ENCODE measurements at places on chromosomes 13 and 19.
A peak's percentile ranks its signal among the peaks of the same experiment; 100 is the strongest.

DNA sequence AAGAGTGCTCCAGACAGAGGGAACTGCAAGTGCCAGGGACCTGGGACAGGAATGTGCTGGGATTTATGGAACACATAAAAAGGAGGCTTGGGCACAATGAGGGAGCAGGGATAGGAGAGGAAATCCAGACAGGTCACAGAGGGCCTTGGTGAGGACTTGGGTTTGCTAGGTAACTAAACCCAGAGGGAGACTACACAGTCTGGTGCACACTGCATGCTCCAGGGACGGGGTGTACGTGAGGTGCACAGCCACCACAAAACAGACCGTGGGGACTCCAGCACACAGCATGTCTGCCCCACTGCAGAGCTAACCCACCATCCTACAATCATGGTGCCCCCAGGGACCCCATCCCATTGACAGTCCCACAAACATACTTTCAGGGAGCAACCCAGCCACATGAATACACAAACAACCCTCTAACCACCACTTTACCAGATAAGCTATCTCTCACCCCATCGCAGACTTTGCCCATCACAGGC, 5.5 kb upstream of the ZFP36 start:
- DNase-seq: no peak

GRCh38 chr19:18364826-18365528, 21.0 kb upstream of the GDF15 start:
- peak; percentile 92 for DNase-seq

GRCh38 chr13:28425793-28426192, 69.1 kb downstream of the FLT1 start:
- no peak for DNase-seq

DNA sequence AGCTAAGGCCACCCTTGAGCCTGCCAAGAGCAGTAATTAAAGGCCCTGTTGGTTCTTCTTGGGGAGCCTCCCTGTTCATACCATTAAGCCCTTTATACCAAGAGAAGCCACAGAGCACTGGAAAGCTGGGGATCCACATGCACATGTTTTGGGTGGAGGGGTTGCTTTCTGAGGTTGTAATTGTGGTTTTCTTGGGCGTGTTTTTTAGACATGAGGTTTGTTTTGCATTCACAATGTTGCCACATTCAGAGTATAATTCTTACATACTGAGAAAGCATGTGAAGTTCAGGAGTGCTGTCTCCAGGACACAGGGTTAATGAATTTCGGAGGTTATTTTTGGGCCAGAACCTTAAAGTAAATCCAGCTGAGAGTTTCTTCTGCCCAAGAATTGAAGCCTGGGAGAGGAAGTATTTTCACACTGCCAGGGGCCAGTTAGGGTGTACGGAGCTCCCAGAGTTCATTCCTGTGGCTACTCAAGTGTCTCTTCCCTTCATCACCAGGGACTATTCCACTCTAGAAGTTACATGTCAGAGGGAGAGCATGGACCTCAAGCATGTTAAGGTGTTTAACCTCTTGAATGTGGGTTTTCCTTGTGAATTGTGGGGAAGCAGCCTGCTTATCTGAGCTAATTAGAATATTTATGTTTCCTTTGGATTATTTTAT, 37.0 kb downstream of the ZNF136 start:
- no peak for DNase-seq

- no peak for DNase-seq
These were observed 98.3 kb downstream of the ELF1 start for GRCh38 chr13:40920826-40921225.

DNA sequence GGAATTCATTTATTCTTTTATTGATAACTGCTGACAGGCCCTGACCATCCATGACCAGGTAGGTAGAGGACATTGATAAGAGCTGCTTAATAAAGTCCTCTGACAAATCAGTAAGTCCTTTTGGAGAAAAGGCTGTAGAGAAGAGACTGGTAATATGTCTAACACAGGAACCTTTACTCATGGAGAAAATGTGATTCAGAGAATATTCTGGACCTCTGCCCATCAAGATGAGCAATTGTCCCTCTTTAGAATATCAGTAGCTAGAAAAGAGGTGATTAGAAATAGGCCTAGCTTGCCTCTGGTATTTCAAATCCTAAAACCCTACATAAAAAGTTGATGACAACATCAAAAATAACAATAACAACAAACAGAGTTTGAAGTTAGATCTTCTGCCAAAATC, 642.3 kb downstream of the TBC1D4 start:
- no peak for DNase-seq

- no peak for DNase-seq
These were observed 422.7 kb upstream of the ARGLU1 start for GRCh38 chr13:106990594-106990993.

- peak; percentile 99 for DNase-seq
These were observed 2.6 kb downstream of the RNASEH2B start for GRCh38 chr13:50911937-50912795.

GRCh38 chr13:74026753-74027152, 107.5 kb downstream of the KLF12 start:
- peak; percentile 9 for DNase-seq

- peak; percentile 13 for DNase-seq
These were observed 111.0 kb upstream of the KL start for GRCh38 chr13:32905063-32905863.

GRCh38 chr13:27792393-27793218, at the start of gene GSX1:
Gene GSX1, plus strand, starts transcription at chr13:27792483. Its CDS starts 208 bp downstream, at chr13:27792691.
- peak; percentile 90 for DNase-seq

GRCh38 chr19:17784201-17785008, 10.5 kb upstream of the B3GNT3 start:
- DNase-seq: peak; percentile 90

- peak; percentile 90 for DNase-seq
These were observed at the start of gene F2RL3 for GRCh38 chr19:16888629-16889365. Gene F2RL3, plus strand, starts transcription at chr19:16888999. Its CDS starts 191 bp downstream, at chr19:16889190.

DNA sequence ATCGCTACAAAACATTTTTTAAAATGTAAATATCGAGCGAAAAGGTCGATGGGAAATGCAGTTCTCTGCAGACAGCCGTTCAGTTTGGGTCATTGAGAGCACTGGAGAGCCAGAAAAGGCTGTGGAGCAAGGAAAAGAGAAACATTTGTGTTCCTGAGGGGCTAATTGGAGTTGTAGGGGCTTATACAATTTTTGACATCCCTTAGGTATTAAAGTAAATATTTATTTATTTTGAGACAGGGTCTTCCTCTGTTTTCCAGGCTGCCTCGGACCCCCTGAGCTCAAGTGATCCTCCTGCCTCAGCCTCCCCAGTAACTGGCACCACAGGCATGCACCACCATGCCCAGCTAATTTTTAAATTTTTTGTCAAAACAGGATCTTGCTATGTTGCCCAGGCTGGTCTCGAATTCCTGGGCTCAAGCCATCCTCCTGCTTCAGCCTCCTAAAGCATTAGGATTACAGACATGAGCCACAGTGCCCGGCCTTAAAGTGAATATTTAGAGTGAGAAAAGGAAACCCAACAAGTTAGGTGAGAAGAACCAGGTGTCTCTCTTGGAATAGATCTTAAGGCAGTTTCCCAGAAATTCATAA, 825 bp upstream of the YIF1B start:
- DNase-seq: peak; percentile 67

GRCh38 chr13:113118261-113119021, 4.2 kb upstream of the F10 start:
- no peak for DNase-seq

GRCh38 chr13:32829676-32830335, 186.4 kb upstream of the KL start:
- DNase-seq: no peak

GRCh38 chr19:710767-711166, 2.0 kb downstream of the PALM start:
- DNase-seq: no peak

DNA sequence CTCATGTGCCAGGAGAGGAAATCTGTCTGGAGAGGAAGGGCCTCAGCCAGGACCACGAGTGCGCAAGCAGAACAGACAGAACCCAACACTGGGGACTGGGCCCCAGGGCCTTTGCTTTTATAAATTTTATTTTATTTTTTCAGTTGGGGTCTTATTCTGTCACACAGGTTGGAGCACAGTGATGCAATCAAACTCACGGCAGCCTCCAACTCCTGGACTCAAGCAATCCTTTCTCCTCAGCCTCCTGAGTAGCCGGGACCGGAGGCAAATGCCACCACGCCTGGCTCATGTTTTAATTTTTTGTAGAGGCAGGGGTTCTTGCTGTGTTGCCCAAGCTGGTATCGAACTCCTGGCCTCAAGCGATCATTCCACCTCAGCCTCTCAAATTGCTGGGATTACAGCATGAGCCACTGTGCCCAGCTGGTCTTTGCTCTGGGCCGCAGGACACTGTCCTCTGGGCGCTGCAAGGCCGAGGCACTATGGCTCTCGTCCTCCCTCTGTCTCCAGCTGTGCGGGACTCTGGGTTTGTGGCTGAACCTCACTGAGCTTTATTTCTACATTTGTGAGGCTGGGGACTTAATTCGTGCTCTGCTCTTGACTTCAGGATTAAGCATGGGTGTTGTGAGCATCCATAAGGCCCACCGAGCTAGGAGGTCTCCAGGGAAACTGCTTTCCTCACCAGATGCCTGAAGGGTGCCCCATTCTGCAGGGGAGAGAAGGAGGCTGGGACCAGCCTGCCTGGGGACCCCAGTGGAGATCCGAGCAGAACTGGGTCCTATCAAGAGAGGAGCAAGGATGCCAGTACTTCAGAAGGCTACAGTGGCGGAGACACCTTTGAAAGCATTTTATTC, 144.2 kb upstream of the VSTM2B start:
- DNase-seq: no peak

- no peak for DNase-seq
These were observed at the start of gene GPC6 for GRCh38 chr13:93226623-93227279. Gene GPC6, plus strand, starts transcription at chr13:93226807.

DNA sequence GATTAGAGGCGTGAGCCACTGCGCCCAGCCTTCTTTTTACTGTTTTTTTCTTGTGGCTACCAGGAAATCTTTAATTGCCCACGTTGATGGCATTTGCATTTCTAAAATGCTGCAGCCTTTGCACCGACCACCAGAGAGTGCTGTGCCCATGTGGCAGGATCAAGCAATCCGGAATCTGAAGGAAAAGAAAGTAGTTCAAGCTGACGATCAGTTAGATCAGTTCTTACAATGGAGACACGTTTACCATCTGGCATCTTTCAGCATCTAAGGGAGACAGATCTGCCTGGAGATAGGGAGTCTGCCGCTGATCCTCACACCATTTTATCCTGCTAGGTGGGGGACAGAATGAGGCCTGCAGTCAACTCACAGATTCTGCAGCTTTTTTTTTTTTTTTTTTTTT, 19.9 kb downstream of the TINCR start:
- DNase-seq: peak; percentile 72

DNA sequence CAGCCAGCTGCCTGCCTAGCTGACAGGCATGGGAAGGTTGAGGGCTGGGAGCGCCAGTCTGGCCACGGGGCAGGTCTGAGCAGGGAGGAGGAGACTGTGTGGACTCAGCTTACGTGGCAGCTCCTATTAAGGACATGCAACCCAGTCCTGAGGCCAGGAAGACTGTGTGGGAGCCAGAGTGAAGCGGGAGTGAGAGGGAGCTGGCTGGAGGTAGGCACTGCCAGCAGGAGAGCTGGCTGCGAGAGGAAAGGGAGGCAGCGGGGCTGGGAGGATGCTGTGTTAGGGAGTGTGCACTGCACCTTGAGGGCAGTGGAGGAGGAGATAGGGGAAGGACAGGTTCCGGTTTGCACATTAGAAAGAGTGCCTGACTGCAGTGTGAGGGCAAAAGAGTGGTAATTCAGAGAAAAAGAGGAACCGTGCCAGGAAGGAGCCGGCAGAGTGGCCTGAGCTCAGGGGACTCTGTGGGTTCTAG, 99.2 kb downstream of the SLC7A1 start:
- DNase-seq: peak; percentile 70

- DNase-seq: peak; percentile 53
These were observed 235.9 kb downstream of the NHLRC3 start for GRCh38 chr13:39273953-39274738.

DNA sequence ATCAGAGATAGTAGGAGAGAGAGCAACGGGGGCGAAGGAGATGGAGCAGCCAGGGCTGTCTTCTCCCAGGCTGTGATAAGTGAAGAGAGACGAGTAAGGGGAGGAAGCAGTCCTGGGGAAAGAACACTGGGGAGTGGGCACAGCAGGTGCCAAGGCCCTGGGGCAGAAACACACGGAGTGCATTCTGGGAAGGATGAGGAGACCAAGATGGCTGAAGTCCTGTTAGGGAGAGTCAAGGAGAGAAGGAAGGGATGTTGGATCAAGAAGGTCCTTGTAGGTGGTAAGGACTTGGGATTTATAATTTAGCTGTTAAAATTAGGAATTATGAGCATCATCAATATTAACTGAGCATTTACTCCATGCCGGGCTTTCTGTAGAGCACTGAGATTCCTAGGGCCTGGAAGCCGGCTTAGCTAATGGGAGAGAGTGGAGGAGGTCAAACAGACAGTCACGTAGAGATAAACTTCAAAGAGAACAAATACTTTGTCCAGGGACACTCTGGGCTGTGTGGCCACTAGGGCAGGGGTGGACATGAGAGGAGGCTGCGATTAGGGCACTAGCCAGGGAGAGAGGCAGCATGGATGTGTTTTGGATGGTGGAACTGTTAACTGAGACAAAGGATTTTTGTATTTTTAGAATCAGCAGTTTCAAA, 134.2 kb upstream of the PEG3 start:
- no peak for DNase-seq

Data from hematopoietic multipotent progenitor cell treated with erythropoietin and hydrocortisone succinate and interleukin-3 and kit ligand, for 6 days (in vitro differentiated cells).